ENCODE measurements at places on chromosomes 1 and 21.

- DNase-seq: no peak
Observed at GRCh38 chr1:208682664-208683013, 438.5 kb upstream of the PLXNA2 start.

- DNase-seq: no peak
Observed at GRCh38 chr1:177809819-177810218, 160.0 kb downstream of the SEC16B start.

DNA sequence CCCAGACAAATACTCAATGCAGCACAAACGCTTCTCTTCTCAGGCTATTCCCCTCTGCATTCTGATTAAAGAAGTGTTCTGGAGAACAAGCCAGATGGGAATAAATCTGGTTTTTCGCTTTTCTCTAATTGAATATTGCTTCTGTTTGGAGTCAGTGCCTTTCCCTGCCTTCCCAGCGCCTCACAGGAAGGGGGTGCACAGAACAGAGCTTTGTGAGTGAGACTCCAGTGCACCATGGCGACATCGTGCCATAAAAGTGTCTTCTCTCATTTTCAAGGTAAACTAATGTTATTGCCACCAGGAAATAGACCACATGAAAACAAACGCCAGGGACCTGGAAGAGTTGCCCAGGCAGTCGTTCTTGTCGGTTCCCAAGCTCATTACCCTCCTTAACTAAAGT is 43.6 kb upstream of the SLC45A1 start:
- DNase-seq: no peak

DNA sequence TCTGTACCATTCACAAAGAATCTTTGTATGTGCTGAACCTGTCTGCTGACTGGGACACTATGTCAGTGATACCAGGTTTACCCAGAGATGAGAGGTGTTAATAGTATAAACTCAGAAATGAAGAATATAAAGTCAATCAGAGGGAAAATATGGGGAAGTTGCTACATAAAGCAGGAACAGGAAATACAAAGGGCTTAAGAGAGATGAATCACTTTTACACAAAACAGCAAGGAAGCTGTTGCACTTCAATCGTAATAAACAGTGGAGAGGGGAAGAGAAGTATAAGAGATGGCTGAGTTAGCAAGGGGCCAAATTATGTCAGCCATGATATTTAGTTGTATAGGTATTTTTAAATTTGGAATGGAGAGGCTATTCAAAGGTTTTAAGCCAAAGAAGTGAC is 890.2 kb upstream of the NCAM2 start:
- DNase-seq: no peak

GRCh38 chr1:30473922-30474817 is 249.2 kb downstream of the MATN1 start:
- no peak for DNase-seq

- no peak for DNase-seq
Observed at GRCh38 chr1:174818014-174818616, 181.6 kb upstream of the CACYBP start.

DNA sequence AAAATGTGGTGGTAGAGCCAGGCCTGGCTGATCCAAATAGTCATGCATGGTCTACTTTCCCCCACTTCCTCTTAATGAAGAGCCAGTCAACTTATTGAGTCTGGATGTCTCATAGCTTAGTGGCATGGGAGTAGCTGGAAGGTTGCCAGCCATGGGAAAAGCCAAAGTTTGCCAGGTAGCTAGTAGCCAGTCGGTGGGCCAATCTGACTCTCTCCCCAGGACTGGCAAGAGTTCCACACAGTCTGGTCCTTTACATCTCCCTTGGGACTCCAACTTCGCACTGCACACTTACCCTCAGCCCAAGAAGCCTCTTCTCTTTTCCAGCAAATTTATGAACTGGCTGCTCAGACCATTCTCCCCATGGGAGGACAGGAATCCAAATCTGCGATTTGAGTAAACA is 8.3 kb downstream of the WARS2 start:
- DNase-seq: no peak

DNA sequence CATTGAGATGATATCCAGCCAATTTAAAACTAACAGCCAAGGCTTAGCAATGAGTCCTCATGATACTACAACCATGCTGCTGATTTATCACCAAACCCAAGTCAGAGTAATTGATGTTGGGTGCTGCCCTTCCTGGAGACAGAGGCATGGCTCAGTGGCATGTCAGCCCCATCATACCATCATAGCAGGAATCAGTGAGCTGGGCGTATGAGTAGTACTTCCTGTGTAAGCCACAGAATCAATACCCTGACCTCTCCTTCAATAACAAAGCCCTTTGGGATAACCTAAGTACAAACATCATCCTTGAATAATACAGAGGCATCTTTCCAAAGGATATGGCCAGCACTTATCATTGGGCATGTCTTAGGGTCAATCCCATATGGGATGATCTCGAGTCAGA is 3.0 kb upstream of the LCE1E start:
- DNase-seq: no peak

DNA sequence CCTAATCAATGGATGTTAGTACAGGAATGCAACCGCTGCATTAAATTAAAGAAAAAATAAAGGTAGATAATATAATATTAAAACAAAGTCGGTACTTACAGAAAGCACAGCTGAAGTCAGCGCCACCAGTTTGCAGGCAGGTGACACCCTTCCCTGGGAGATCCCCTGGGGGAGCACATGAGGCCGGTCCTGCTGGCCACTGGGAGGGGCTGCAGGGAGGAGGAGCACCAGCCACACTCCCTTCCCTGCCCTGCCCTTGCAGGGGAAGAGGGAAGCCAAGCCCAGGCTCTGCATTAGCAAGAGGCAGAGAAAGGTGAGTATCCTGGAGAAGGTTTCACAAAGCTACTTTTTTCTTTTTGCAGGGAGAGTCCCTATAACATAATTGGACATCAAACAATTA is 507.0 kb downstream of the AJAP1 start:
- no peak for DNase-seq

DNA sequence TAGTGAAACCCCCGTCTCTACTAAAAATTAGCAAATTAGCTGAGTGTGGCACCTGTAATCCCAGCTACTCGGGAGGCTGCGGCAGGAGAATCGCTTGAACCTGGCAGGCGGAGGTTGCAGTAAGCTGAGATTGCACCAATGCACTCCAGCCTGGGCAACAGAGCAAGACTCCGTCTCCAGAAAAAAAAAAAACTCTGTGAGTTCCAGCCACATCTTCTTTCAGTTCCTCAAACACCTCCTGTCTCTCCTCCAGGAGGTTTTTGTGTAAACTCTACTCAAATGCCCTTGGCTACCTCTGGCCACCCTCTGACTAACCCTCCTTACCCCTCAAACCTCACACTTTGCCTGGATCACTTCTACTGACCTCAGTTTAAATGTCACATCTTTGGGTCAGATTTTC is 38.1 kb downstream of the RCSD1 start:
- no peak for DNase-seq

- DNase-seq: no peak
Observed at GRCh38 chr1:108009603-108010195, 44.7 kb upstream of the VAV3 start.

GRCh38 chr1:54851936-54852524 is 35.0 kb downstream of the DHCR24 start:
- no peak for DNase-seq

DNA sequence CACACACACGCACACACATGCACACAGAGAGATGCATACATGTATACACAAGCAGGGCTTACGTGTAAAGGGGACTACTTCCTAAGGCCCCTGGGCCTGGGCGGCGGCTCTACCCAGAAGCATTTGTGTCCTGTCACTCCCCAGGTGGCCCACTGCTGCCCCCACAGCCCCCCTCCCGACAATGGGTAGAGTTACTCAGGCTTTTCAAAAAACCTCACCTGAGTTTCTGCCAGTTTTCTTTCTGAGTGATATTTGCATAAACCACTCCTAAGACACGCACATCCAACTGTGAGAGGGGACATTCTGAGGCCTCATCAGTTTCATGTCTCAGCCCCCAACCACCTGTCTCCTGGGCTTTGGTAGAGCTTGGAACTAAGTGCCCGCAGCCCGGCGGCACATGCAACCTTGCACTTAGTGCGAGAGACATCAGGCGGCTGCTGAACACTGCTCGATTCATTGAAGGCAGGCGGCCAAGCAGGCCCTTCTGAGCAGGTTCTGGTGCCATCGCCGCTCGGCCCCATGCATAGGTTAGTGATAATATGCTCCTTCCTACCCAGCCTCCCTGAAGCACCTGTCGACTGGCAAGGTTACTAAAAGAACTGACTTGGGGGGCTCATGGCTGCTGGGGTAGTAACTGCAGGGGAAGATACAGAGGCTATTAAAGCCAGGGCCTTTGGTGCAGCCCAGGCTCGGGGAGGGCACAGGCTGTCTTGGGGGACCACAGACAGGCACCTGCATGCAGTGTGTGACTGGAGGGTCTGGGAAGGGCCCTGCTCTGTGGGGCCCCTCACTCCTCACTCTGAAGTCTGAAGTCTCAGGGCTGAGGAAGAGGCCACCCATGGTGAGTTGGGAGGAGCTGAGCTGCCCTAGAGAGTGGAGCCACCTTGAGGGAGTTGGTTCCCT is 364.2 kb upstream of the VAMP3 start:
- DNase-seq: no peak

DNA sequence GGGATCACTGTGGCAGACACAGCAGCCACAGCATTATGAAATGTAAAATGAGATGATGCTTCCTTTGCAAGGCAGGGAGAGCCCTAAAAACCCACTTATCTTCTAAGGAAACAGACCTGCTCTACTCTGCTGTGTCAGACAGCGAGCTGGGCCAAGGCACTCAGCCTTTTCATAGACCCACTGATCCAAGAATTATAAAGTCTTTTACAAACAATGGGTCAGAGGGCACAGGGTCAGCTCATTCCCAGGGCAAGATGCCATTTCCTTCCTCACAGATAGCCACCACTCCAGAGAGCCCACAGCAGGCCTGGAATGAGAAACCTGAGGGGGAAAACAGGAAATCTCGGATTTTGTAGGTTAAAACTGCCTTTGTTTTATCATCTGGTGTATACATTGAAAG is 42.9 kb downstream of the CASQ2 start:
- no peak for DNase-seq

- DNase-seq: no peak
Observed at GRCh38 chr1:89114662-89115061, 11.3 kb downstream of the GBP2 start.

- DNase-seq: no peak
Observed at GRCh38 chr1:51973587-51974474, 16.7 kb downstream of the RAB3B start.

DNA sequence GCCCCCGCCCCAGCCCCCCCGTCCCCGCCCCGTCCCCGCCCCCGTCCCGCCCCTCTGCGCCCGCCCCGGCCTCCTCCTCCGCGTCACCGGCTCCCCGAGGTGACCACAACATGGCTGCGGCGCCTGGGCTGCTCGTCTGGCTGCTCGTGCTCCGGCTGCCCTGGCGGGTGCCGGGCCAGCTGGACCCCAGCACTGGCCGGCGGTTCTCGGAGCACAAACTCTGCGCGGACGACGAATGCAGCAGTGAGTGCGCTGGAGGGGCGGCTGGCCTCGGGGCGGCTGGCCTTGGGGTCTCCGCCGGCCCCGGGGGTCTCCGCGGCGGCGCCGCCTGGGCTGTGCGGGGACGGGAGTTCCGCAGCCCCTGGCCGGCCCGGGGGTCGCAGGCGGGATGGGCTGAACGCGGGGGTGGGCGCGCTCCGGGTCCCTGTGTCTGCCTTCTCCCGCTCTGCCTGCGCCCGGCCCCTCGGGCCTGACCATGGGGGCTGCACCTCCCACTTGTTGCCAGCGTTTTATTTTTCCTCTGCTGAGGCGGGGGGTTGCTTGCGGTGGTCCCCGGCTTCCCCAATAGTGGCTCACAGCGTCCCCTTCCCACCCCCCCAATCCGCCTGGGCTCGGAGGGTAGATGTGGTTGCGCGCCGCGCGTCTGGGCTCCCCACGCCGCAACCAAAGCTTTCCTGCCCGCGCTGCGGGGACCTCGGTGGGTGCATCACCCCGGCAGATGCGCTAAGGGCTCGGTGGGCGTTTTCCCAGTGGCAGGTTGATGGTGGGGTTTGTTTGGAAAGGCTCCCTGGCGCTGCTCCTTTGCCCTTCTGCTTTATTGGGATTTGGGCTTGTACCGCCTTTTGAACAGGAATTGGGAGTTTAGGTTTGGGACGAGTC is at the start of gene MIA3:
Gene MIA3 (plus strand): TSS at position 97 of the 879 bp plus-strand sequence. CDS start 14 bp downstream, at position 111.
- DNase-seq: peak; percentile 79

- DNase-seq: no peak
Observed at GRCh38 chr1:219837994-219838294, 90.4 kb downstream of the SLC30A10 start.

DNA sequence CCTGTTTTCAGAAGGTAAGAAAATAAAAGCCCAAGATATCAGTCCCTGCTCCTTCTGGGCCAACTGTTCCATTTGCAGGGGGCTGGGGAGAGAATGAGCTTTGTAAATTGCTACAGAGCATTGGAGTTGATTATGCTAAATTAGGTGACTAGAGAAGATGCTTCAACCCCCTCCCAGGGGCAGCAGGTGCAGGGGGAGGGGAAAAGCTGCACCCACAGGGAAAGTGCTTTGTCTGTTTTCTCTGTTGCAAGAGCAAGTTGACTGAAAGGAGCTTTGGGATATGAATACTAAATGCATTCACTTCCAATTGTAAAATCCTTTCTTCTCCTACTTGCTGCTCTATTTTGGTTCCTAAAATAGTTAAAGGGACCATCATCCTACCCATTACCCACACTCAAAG is 16.5 kb upstream of the PIGM start:
- no peak for DNase-seq

DNA sequence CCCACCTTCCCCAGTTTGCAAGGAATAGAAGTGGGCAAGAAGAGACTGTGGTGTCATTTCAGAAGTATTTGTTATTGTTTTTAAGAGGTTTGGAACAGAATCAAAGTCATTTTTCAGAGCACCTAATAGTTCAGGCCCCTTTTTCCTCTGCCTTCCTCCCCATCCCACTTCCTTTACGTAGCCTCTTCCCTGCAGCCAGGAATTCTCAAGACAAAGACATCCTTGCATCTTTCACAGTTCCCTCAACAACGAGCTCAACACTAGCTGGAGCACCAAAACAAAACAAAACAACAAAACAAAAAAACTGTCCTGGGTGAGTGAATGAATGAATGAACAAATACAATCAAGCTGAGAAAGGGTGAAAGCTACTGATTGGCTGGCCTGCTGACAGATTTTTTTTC is 7.0 kb downstream of the PALMD start:
- no peak for DNase-seq

DNA sequence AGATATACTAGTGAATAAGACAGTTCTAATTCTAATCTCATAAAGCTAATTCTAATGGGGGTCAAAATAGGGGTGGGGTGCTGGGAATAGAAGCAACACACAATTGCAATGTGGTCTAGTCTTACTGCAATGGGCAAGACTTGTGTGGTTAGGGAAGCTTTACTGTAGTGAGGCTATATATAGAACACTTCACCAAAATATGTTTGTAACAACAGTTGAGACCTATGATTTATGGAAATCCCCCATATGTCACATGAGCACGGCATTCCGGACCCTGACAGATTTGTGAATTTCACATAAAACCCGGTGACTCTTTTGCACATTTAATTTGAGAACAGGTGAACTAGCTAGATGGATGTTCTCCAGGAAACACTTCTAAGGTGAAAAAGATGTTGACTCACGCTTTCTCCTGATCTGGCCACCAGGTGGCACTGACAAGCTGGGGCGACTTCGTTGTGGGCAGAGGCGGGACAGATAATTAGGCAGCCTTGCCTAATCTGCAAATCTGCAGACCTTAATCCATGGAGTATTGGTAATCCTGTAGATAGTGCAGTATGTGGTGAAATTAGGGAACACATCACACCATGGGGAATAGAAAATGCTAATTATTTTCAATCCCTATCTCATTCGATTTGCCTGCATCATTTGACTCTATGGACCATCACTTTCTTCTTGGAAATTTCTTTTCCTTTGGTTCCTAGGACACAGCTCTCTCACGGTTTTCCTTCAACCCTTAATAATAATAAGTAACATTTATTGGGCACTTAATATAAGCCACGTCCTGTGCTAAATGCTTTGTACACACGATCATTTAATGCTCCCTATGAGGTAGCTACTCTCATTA is 37.7 kb downstream of the KIAA0040 start:
- peak; percentile 40 for DNase-seq

Data from globus pallidus (tissue), 1 donor.